ENCODE measurements at places on chromosomes 1 and 21. TPM values are rescaled to one million over a fixed set of nuclear protein-coding genes. Genes with fewer than 3 reads are reported as not detected.

The PTPRC gene
- total RNA-seq = not detected

The USH2A gene
- total RNA-seq = not detected

The OMA1 gene
- 9.3 TPM for total RNA-seq

The SLC35F3 gene
- total RNA-seq = 0.87 TPM

The TCP10L gene
- total RNA-seq = not detected

GRCh38 chr1:7616953-7617352, 154.1 kb upstream of the VAMP3 start:
- DNase-seq = no peak

GRCh38 chr1:172682812-172683211, 23.9 kb downstream of the FASLG start:
- DNase-seq = no peak

DNA sequence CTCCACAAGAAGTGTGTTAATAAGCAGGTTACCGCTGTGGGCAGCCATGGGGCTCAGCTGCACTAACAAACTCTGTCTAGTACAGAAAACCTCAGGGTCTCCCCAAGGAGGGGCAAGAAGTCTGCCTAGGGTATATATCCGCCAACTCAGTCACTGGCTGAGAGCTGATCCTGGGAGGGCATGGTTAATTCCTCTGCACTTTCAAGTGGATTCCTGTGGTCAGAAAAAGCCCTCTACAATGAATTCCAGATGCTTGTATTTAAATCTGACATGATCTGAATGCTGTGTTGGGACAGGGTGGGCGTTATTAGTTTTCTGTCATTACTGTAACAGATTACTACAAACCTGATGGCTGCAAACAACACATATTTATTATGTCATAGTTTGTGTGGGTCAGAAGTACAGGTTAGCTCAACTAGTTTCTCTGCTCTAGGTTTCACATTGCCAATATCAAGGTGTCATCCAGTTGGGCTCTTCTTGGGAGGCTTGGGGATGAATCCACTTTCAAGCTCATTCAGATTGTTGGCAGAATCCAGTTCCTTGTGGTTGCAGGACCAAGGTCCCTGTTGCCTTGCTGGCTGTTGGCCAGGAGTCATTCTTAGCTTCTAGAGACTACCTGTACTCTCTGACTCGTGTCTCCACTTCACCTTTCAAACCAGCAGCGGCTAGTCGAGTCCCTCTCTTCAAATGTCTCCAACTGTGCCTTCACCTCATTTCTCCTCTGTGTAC, 8.0 kb upstream of the SELE start:
- DNase-seq = no peak
